ENCODE measurements at places on chromosomes 7 and 10.
A peak's percentile ranks its signal among the peaks of the same experiment; 100 is the strongest.

DNA sequence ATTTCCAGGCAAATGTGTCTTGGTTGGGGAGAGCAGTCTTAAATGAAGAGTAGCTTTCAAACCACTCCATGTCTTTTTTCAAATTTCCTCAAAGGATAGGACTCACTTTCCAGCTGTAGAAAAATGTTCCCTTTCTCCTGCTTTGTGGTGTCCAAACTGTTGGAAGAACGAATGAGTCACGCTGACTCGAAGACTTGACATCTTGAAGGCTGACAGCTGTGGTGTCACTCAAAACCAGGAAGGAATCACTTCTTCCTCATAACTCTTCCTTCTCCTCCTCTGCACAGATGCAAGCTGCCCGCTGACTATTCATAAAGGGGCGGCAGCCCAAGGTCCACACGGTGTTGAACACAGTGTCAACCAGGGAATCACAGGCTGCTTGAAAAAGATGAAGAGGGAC, 19.2 kb downstream of the PLA2G12B start:
- no peak for DNase-seq

DNA sequence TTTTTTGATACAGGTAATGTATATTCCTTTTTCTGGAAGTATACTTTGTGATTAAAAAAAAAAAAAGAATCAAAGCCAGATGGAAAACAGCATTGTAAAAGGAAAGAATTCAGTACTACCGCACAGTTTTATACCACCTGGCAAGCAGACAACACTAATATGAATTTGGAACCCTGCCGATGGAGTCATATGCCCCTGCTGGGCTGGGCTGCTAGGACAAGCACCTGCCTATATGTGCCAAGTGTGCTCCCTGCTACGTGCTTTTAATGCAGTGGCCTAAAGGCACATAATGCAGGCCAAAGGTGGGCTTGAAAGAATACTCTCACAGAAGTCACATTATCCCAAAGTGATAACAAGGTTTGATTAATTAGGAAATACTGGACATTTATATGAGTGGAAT, 29.8 kb upstream of the WAC start:
- DNase-seq = no peak

- DNase-seq = no peak
These were observed 488.5 kb downstream of the MDFIC start for GRCh38 chr7:115410434-115410820.

GRCh38 chr10:122530177-122530576, 30.4 kb upstream of the DMBT1 start:
- no peak for DNase-seq

GRCh38 chr7:129571201-129571600, 40.3 kb upstream of the NRF1 start:
- no peak for DNase-seq

DNA sequence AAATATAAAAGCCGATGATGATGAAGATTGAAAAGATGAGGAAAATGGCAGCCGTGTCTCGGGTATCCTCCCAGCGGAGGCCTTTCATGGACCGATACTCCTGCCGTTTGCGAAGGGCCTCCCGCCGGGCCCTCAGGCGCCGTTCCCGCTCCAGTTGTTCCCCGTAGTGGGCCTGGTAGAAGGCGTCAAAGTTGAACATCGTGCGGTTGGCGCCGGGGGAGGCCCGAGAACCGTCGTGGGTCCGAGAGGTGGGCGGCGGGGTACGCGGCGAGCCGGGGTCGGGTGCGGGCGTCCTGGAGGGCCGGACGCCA, 553 bp downstream of the DNAJC30 start:
- DNase-seq = no peak

DNA sequence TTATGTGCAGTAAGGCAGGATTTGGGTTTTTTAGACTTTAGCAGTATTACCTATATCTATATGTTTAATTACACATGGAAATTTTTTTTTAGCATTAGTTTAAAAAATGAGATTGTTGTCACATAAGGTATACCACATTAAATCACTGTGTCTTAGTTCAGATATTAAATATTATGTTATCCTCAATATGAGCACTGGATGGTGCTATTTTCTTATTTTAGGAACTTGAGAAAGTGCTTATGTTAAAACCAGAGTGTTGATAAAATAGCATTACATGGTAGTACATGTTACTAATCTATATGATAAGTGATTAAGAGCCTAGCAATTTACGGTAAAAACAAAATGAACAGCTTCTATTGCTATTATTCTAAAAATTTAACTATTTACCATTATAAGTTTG, 28.8 kb downstream of the MIOS start:
- DNase-seq = no peak

DNA sequence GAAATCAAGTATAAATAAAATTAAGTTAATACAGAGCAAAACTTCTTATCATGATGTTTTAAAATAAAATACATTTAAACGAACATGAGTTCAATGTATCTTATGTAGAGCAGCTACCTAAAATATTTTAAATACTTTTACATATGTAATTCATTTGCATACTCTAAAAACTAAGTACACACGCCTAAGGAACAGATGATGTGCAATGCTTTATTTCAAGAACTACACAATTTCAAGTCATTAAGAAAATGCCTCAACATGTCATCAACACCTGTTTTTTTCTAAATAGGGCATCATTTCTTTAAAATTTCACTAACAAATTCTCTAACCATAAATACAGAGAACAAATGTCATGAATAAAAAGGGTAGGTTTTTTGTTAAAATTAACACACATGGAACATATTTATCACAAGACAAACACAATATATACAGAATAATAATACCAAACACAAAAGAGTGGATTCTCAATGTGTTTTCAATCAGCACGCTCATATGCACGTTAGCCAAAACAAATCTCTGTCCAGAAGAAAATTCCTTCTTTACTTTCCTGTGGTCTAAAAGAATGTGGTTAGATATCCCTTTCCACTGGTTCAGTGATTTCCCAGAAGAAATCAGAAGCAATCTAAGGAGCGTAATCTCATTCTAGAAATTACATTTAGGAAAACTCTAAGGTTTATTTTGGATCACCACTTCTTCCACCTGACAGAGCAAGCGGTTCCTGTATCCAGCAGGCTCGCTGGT, 73.0 kb upstream of the PFKP start:
- DNase-seq = no peak

DNA sequence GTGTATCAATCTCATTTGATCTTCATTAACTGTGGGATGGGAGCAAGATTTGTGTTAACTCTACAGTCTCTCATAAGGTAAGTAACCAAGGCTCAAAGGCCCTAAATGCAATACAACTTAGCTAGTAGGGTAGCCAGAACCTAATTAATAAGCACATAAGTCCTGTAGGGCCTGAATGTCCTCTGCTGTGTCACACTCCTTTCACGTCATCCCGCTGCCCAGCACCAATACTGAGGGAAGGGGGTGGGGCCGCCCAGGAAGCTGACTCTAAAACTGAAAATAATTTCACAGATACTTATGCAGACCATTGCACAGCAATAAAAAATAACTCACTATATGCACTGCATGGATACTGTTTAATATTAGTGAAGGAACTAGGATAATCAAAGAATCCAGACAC, 13.7 kb downstream of the CCDC6 start:
- no peak for DNase-seq

GRCh38 chr10:12844811-12845483, 156.6 kb downstream of the CCDC3 start:
- no peak for DNase-seq

DNA sequence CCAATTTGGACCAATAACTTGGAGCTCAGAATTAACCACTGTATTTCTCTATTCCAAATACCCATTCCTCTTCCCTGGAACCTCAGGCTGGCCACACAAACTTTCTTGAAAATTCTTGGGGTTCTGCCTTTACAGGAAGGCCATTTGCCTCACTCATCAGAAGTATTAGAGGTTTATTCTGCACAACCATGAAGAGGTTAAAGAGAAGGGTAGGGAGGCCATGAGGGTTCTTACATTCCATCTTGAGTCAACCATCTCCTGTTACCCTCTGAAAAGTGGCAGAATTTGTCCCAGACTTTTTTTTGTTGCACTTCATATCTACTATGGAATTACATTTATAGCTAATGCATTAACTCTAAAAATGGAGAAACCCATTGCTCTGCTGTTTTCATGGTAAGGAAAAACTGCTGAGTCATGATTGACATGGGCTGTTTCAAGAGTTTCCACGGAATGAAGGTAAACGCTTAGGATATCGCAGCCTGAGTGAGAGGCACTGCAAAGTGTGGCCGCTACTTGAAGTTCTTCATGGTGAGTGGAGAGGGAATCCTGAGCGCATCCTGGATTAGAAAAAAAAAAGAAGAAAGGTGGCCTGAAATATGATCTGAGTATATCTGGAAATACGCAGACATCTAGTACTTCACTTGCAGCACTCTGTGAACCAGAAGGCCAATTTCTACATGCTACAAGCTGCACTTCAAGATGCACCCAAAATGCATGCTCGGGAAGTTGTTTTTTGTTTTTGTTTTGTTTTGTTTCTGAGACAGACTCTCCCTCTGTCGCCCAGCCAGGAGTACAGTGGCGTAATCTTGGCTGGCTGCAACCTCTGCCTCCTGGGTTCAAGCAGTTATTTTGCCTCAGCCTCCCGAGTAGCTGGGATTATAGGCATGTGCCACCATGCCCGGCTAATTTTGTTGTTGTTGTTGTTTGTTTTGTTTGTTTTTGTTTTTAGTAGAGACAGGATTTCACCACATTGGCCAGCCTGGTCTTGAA, 83.7 kb downstream of the KIAA1217 start:
- DNase-seq = no peak

GRCh38 chr7:94274828-94275227, 119.9 kb upstream of the COL1A2 start:
- no peak for DNase-seq

DNA sequence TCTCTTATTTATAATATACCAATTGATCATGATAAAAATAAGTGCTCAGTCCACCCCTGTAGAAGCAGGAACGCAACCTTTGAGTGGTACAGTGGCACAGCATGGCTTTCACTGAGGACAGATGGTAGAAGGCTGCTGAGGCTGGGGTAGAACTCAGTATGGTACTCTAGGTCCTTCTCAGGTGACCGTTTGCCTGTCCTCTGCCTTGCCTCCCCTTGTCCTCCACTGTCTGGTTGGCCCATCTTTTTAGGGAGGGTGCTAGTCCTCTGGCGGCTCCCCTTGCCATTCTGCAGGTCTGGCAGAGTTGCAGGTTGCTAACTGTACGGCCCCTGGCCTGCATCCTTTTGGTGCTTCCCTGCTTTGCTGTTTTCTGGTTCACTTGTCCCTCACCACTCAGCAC, 27.3 kb downstream of the SLC18A2 start:
- no peak for DNase-seq

- no peak for DNase-seq
These were observed 56.0 kb downstream of the PTPRN2 start for GRCh38 chr7:158531661-158532060.

GRCh38 chr7:3064067-3064466, 20.4 kb upstream of the CARD11 start:
- DNase-seq = no peak

DNA sequence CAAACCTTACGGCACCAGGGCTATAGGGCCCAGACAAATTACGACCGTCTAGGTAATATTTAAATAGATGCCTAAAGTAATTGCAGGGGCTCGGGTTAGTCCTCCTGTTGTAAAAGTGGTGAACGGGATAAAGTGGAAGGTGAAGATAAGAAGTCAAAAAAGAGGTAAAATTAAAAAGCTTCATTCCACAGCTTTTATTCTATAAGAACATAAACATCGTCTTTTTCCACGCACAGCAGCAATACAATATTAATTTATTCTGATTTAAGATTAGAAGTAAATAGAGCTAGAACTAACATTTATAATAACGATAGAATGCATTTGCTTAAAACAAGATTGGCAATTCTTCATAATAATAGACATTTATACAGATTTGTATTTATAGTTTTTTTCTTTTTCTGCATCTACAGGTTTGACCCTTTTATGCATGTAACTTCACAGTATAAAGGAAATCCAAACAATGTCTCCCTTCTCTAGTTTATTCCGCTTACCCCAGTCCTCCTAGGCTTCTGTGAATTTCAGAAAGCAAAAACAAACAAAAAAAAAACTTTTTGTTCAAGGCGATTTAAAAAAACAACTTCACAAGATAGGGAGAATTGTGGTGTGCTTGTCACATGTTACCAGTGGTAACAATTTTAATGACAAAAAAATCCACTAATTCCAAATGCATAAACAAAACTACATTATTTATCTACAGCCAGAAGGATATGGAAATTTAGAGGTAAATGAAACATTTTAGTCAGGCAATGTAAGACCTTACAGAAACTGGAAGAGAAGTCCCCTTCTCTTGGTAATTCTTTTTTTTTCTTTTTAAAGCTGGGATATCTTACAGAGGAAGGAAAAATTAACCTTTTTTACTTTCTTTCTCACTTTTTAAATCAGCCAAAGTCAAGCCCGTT, 3.4 kb downstream of the HOXA10 start:
- no peak for DNase-seq

DNA sequence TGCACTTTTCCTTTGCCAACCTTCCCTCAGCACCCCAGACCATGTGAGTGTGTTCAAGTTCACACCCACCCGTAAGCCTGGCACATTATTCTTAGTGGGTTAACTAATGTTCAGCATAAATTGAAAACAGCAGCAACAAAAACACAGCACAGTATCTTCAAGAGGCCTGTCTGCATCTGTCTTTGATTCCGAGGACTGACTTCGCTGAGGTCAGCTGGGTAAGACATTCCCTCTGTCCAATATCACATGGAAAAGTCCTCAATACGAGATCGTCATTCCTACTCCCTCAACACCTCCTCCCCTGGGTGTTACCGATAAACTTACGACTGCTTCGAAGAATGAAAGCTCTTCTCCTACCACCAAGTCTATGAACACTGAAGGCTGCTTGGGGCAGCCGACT, 218.8 kb downstream of the SFMBT2 start:
- no peak for DNase-seq

GRCh38 chr10:132654708-132655661, 117.4 kb downstream of the INPP5A start:
- peak; percentile 21 for DNase-seq

DNA sequence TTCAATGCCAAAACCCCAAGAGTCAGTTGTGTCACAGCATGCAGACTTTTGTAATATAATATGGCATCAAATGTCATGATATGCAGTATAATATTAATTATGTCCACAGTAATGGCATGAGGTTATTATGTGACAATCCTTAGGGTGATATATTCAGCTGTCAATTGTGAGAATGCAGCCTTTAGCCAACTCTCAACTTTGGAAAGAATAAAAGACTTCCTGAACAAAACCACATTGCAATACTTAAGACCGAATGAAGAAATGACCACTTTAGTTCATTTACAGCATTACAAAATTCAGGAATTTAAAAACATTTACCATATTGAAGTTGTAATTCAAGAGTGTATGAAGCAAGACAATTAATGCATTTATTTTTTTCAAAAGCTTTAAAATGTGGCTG, 45.4 kb downstream of the CPVL start:
- DNase-seq = no peak

DNA sequence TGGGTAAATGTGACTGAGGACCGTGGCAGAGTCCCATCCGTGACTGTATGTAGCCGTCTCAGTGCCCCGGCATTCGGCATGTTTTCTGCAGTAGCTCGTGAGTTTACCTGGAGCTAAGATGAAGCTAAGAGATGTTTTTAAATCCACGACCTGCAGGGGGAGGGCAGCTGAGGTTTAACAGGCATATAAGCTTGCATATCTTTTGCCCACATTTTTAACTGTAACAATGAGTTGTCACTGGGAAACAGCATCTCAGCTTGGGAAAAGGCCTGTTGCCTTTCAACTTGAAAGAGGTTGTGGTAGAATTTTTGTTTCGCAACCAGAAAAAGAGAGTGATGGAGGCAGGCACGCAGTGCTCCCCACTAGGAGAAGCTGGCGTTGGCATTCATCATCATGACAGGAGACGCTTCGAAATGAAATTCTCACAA, 77.7 kb downstream of the CELF2 start:
- no peak for DNase-seq

GRCh38 chr10:123139521-123140163, 3.9 kb downstream of the HMX3 start:
- no peak for DNase-seq
